Stimulated activated CD4-positive, alpha-beta T cell treated with anti-CD3 and anti-CD28 coated beads, Interleukin-4, amount 100 ng/mL, for 24 hours (primary cell): ENCODE measurements at places on chromosomes 6 and 20.

DNA sequence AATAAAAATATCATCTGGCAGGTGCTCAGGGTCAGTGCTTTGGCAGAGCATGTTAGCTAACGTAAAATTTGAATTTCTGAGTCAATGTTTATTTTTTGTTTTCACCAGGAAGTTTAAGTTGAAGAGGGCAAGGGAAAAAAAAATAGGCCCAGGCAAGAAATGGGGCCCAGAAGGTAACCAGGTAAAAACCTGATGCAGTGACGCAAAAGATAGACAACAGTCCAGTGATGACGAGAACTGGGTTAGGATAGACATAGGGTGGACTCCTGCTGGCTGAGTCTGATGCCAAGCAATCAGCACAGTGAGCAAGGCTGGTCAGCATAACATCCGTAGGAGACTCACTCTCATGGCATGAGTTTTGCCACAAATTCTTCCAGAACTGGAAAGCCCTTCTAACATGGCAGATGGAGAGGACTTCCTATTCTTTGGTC, 42.2 kb downstream of the ZHX3 start:
- no peak for DNase-seq

DNA sequence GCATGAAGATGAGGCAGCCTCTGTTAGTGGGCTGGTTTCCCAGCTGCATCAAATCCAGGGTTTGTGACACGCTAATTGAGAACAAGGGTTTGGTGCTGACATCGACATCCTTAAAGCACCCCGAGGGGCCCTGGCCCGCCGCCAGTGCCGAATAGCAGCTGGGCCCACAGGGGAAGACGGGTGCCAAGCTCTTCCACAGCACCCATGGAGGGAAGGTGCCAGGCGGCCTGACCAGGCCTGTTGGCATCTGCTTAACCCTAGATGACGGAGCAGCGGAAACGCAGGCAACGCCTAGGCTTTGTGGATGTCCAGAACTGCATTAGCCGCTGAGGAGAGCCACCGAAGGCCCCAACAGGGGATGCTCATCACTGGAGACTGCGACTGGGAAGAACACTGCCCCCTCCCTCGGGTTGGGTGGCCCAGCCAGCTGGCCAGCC, 16.0 kb downstream of the UQCC2 start:
- DNase-seq = no peak

GRCh38 chr20:44464514-44464913, 11.2 kb upstream of the TTPAL start:
- no peak for DNase-seq

GRCh38 chr6:92497281-92497680, 922.1 kb downstream of the EPHA7 start:
- DNase-seq = no peak

- no peak for DNase-seq
These were observed 971.1 kb upstream of the MAN1A1 start for GRCh38 chr6:120320481-120321162.

- DNase-seq = no peak
These were observed 91.0 kb downstream of the PKHD1 start for GRCh38 chr6:51996296-51996947.

GRCh38 chr6:15748341-15748740, 85.5 kb upstream of the DTNBP1 start:
- no peak for DNase-seq

- DNase-seq = no peak
These were observed 93.0 kb downstream of the ANKRD6 start for GRCh38 chr6:89525786-89526562.

DNA sequence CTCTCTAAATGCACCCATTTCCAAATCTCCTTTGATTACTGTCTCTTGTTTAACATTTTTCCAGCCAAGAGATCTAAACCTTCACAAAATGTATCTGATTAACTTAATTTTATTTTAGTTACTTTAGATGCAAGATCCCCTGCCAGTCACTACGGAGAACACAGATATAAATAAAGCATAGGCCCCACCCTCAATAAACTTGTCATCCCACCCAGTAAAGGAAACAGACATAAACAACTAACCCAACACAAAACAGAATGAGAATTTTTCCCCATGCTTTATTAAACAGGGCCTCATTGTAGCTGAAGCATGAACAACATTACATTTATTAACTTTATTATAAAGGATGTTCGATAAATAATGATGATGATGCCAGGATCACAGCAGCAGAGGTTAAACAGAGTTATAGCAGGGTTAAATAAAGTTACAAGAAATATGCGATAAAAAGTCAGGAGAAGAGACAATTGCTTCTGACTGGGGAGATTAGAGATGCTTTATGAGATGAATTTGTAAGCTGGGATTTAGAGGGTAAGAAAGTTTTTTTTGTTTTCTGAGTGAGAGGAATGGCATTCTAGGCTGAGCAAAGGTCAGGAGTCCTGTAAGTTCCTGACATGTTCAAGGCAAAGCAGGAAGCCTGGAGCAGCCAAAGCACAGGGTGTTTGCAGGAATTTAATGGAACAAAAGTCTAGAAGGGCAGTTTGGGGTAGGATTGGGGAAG, 41.1 kb downstream of the TFAP2A start:
- no peak for DNase-seq

DNA sequence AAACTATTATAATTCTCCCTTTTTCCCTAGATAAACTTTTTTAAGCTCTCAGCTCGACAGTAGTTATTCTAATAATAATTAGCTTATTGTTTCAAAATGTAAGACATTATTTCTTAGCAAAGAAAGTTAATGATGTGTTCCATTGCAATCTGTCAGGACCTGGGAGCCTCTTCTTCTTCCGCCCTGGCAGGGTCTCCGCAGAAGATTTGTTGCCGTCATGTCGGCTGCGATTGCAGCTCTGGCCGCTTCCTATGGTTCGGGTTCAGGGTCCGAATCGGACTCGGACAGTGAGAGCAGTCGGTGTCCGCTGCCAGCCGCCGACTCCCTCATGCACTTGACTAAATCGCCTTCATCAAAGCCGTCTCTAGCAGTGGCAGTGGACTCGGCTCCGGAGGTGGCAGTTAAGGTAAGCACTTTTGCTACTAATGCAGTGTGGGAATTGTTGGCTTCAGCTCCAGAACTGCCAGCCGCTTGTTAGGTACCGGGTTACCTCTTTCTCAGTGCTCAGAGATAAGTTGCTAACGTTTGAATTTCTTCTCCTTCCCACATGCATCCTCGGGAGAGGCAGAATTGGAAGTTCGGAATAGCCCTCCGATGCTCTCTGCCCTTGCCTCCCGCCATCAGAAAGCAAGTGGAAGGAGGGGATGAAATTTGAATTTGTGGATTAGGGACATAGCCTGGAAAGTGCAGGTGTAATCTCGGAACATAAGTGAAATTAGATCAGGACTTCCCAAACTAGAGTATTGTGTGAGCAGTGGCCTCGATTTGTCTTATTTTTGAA, at the start of gene CDC40:
Gene CDC40 (plus strand): TSS at position 200 of the 781 bp plus-strand sequence. CDS start 18 bp downstream, at position 218.
- peak; percentile 62 for DNase-seq

DNA sequence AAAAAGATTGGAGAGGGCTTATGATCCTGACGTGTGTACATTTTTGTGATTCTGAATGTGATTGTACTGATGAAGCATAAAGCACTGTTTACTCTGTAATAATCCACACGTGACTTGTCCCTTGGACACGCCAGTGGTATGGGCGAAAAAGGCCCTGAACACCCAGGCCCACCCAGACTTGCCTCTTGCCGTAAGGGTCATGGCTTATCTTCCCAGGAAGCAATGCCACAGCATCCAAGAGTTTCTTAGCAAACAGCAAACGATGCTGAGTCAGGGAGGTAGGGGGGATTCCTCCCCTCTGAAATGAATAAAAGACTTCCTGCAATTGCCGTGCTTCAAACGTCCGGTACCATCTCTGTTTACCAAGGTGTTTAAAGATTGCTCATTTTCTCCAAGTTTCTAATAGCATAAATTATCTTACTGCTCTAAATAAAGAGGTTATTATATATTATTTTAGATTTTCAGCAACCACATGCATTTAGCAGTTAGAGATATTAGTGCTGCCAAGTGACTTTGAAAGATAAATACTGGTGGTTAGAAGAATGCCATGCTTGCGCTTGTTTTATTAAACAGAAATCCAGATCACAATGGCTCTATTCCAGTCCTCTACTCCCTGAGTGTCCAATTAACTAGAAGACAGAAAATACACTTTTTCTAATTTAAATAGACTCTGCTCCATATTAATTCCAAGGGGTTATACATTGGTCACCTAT, 212.8 kb upstream of the CST7 start:
- DNase-seq = no peak

GRCh38 chr6:41027241-41027640, 11.8 kb downstream of the UNC5CL start:
- no peak for DNase-seq

DNA sequence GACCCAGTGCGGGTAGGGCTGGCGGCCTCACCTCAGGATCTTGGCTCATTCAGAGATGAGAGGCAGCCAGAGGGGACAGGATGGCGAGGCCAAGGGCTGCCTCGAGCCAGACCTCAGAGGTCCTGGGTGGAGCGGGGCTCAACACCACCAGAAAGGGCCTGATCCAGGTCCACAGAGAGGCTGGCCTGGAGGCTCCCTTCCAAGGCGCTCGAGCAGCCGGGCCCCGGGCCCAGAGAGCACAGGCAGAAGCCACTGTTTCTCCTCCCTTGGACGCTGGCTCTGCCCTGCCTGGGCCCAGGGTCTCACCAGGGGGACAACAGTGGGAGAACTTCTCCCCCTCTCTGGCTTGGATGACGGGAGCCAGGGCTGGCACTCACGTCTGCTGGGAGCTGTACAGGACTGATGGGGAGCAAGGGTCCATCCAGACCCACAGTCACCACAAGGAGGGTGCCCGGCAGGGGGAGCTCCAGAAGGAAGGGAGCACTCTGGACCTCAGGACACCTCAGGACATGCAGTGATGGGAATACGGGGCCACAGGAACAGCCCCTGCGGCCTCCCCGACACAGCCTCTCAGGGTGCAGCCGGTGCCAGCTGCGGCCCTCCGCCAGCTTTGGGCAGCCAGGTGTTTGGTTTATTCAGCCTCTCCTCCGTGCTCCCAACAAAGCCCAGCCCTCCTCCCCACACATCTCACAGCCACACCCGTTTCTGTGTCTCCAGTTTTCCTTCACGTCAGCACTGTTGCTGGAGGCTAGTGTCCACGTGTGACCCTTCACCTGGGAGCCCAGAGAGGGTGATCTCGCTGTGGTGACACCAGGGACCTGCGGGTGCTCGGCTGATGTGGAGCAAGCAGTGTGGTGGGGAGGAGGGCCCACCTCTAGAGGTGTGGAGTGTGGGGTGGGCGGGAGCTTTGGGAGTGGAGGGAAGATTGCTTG, 8.7 kb downstream of the RPS21 start:
- no peak for DNase-seq

DNA sequence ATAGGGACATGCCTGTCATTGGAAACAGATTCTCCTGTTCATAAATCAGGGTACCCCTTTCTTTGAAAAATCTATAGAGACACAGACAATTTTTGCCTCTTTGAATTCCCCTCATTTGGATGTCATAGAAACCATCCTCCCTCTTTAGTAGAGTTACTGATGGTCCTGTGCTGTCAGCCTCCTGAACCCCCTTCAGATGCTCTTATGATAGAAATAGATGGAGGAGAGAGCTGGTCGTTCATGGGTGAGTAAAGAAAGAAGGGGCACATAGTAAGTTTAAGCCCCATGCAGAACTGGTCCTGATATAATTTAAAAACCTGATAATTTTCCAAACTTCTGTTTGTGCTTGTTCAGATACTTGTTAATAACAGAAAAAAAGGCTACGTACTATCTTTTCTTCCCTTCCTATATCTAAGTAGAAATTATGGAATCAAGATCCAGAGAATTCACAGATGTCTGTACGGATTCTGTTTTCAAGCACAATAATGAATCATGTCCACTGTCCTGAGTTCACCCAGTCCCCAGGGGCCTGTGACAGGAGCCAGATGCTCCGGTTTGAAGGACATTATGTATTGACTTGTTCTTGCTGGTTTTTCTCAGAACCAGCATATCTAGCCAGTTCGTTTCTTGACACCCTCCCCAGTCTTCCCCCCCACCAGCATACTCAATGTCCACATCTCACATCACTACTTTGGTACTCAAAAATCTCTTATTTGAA, 78.1 kb downstream of the NCOA7 start:
- no peak for DNase-seq

GRCh38 chr6:39800034-39801032, 8.2 kb downstream of the DAAM2 start:
- no peak for DNase-seq

GRCh38 chr6:45026003-45026516, 302.1 kb upstream of the RUNX2 start:
- DNase-seq = no peak

DNA sequence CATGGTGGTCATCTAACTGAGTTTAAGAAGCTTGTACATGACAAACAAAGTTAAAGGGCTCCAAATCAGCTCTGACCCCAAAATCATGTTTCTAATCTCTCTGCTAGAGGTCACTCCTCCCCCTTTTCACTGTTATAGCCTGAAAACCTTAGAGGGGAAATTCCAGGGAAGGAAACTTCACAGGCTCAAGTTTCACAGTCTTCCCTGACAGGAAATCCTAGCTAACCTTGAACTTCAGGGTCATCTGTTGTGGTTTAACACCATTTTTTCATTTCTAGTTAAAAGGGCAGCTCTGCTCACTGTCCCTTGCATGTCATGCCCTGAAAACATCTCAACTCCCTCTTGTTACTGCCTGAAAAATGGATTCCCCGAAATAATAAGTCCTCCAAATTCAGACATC, 104.4 kb upstream of the BMP2 start:
- no peak for DNase-seq

GRCh38 chr6:37607944-37608343, 89.7 kb downstream of the MDGA1 start:
- no peak for DNase-seq

GRCh38 chr6:82614518-82614917, 250.9 kb downstream of the TPBG start:
- DNase-seq = no peak

- DNase-seq = no peak
These were observed 47.2 kb downstream of the RFX6 start for GRCh38 chr6:116924245-116924644.

DNA sequence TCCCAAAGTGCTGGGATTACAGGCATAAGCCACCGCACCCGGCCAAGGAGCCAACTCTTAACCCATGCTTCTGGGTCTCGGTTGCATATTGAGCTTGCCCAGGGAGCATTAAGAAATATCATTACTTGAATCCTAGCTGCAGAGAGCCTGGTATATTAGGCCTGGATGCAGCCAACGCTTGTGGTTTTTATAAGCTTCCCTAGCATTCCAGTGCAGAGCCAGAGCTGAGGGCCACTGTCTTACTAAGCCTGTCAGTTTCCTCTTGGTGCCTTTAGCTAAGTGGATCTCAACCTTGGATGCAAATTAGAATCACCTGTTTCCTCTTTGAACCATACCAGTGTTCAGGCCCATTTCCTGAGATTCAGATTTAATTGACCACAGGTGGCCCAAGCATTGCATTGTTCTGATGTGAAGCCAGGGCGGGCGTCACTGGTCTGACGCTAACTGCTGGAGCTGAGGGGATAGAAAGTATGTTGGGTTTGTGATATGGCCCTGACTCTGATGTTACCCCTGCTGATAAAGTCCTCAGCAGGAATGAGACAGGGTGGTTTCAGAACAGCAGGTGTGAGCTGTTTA, 76.3 kb downstream of the BTBD3 start:
- DNase-seq = no peak
